Heart left ventricle (tissue), 16 donors: ENCODE measurements at places on chromosomes 12 and 14. TPM values are rescaled to one million over a fixed set of nuclear protein-coding genes. Genes with fewer than 3 reads are reported as not detected.

GRCh38 chr12:45655743-45656142 lies 73.8 kb upstream of the ARID2 start:
- no peak for DNase-seq

DNA sequence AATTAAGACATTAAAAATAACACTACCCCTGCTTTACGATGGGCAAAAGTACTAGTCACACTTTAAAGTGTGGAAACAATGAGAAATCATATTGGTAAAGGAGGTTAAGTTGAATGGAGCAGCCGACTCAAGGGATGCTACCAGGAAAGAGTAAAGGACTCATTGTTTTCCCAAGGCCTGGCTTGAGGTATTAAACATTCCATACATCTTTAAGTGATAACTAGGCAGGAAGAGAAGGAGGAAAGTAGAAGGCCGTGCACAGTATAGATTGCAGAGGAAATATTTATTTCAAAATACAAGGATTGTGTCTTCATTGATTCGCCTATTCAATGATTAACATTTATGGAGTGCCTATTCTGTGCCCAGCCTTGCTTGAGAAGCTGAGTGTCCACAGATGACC lies 20.6 kb upstream of the YARS2 start:
- DNase-seq = no peak

DNA sequence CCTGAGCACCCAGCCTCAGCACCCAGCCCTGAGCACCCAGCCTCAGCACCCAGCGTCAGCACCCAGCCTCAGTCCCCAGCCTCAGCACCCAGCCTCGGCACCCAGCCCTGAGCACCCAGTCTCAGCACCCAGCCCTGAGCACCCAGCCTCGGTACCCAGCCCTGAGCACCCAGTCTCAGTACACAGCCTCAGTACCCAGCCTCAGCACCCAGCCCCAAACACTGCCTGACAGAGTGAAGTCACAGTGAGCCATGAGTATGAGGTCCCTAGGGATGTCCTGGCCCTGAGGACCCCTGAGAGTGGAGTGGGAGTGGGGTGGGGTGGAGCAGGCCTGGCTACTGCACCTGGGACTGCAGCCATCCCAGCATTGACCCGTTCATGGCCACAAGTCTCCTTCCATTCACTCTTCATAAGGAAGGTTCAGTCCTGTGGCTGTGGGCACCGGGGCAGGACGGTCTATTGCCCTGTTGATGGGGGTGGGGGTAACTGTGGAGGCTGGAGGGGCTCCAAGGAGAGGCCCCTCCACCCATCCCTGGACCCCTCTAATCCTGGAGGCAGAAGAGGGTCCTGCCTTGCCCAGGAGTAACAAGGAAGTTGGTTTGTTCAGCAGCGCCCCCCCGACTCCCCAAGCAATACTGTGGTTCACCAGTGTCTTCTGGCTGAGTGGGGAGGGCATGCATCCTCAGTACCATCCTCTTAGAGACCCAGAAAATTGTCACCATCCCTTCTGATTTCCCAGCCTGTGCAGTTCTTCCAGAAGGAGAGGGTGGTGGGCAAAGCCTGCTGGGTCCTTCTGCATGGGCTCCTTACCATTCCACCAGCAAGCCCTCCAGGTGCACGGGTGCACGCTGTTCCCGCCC lies 140.5 kb downstream of the ADGRD1 start:
- peak; percentile 2 for DNase-seq

DNA sequence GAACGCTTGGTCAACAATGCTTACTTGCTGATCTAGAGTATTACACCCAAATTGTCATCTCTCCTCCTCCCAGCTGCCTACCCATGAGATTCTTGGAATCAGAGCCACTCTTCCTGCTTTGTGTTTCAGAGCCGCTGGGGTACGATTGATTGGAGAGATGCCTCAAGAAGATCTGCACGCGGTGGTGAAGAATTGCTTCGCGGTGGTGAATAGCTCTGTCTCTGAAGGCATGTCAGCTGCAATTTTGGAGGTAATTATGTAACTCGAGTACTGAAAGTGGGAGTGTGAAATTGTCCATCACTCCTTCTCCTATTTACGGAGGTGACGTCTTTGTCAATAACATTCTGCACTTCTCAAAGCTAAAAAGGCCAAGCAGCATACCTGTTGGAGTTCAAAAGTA lies 93.9 kb downstream of the GLT1D1 start:
- no peak for DNase-seq

The KRT1 gene
- not detected for polyA plus RNA-seq
